ENCODE measurements at places on chromosomes 6 and 20.

GRCh38 chr20:59578436-59579403 is 25.6 kb upstream of the PHACTR3 start:
- DNase-seq, result no peak

- no peak for DNase-seq
Observed at GRCh38 chr20:49896204-49896603, 19.1 kb downstream of the SPATA2 start.

- DNase-seq, result no peak
Observed at GRCh38 chr6:13027207-13027606, 301.1 kb downstream of the TBC1D7 start.

DNA sequence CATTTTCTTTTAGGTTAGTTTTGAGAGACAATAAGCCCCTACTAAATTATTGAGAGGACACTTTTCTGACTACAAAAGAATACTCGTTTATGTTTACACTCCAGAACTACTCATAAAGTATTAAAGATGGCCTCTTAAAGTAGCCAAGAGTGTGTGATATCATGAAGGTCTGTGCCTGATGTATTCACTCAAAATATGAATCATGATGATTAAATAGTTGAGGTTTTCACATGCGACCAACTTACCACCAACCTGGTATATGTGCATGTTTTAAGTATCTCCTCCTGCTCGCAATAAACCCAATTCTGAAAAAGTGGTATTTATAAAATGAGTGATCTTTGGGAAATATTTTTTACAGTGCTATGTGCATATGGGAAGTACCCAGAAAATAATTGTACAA is 43.9 kb downstream of the IL20RA start:
- DNase-seq, result no peak

GRCh38 chr20:2984028-2984501 is 59.4 kb upstream of the GNRH2 start:
- no peak for DNase-seq
